Stimulated activated CD8-positive, alpha-beta memory T cell treated with anti-CD3 and anti-CD28 coated beads, Interleukin-7, amount 100 ng/mL, for 48 hours (primary cell): ENCODE measurements at places on chromosomes 6 and 20.

DNA sequence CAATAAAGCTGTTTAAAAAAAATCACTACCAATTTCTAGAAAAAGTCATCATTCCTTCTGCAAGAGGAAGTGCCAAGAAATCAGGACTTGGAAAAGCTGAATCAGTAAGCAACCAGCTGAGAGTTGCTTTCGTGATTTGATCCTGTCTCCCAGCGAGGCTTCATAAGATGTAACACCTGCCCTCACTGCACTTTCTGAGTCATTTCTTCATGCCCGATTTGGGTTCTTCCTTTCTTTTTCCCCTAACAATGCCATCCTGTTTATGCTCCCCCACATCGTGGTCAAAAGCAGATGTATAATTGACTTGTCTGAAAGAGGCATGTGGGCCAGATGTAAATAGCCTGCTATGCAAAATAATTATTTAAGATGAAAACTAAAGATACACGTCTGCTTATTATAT, 52.1 kb downstream of the RIPOR2 start:
- DNase-seq: no peak

DNA sequence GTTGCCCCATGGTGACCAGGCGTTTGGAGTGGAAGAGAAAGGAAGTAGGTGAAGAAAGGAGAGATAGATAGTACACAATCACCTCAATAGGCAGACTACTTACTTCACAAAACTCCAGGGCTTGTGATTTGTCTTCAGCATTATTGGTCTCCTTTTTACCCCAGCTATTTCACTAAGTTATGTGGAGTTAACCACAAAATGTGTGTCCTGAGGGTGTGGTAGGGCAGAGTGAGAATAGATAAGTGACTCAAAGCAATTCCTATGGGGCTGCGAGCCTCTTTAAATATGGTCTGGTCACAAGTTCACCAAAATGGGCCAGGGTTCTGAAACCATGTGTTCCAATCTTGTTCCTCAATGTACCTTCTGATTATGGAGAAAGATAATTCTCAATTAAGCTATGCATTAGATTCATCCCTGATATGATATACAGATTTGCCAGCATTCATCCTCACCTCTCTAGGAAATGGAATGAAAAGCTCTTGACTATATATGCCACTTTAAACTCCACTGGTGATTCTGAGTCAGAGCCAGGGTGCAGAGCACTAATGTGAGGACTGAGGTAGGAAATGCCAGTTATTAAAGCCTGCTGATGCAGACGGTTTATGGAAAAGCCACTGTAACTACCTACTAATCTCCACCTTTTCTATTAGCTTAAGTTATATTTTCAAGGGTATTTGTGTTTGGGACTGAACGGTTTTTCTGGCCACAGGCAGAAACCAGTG, 310.6 kb upstream of the MANEA start:
- no peak for DNase-seq

- no peak for DNase-seq
These were observed 8.5 kb downstream of the EEF1A2 start for GRCh38 chr20:63490416-63490815.

DNA sequence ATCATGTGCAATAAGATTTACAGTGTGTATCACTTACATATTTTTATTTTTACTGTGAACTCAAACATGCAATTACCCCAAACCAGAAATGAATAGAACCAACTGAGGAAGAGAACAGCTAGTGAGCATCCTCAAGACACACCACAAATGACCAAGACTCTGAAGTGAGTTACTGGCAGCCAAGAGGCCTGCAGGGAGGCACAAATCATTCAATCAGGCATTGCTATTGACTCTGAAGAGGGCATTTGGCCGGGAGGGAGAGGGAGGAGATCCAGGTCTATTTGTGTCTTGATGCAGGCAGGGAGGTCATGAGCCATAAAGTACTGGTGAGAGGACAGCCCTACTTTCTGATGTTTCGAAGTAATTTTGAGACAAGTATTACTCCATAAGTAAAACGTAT, 257.7 kb downstream of the BCKDHB start:
- DNase-seq: no peak

GRCh38 chr6:25167961-25168360, 111.2 kb upstream of the CARMIL1 start:
- DNase-seq: no peak

GRCh38 chr20:63350196-63350595, 11.0 kb downstream of the CHRNA4 start:
- no peak for DNase-seq

- DNase-seq: no peak
These were observed 127.9 kb upstream of the MLIP start for GRCh38 chr6:53983301-53983700.

DNA sequence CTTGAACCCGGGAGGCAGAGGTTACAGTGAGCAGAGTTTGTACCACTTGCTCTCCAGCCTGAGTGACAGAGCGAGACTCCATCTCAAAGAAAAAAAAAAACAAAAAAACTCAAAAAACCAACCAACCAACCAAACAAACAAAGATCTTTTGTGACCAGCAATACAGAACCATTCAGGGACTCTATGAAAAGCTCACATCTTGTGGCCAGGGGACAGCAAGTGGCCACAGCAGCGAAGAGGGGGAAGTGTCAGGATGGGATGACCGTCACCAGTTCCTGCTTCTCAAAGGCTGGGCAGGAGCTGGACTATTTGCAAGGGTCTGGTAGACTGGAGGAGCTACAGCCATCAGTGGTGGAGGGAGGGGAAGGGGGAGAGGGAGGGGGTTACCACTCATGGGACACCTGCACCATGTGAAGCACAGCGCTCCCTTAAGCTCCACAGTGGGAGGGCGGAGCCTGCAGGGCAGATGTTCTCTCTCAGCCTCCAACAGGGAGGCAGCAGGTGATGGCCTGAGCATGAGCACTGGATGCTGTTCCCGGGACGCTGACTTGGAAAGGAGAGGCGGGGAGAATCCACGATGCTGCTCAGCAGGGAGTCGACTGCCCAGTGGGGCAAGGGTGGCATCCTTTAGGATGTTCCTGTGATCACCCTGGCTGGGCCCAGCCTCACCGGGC, 19.7 kb upstream of the ULBP3 start:
- no peak for DNase-seq

GRCh38 chr20:58890518-58891085, 38.1 kb downstream of the GNAS start:
- peak; percentile 50 for DNase-seq

- no peak for DNase-seq
These were observed 5.9 kb downstream of the TMEM239 start for GRCh38 chr20:2822073-2822472.

- DNase-seq: no peak
These were observed 9.2 kb downstream of the PEDS1 start for GRCh38 chr20:50144362-50144761.

DNA sequence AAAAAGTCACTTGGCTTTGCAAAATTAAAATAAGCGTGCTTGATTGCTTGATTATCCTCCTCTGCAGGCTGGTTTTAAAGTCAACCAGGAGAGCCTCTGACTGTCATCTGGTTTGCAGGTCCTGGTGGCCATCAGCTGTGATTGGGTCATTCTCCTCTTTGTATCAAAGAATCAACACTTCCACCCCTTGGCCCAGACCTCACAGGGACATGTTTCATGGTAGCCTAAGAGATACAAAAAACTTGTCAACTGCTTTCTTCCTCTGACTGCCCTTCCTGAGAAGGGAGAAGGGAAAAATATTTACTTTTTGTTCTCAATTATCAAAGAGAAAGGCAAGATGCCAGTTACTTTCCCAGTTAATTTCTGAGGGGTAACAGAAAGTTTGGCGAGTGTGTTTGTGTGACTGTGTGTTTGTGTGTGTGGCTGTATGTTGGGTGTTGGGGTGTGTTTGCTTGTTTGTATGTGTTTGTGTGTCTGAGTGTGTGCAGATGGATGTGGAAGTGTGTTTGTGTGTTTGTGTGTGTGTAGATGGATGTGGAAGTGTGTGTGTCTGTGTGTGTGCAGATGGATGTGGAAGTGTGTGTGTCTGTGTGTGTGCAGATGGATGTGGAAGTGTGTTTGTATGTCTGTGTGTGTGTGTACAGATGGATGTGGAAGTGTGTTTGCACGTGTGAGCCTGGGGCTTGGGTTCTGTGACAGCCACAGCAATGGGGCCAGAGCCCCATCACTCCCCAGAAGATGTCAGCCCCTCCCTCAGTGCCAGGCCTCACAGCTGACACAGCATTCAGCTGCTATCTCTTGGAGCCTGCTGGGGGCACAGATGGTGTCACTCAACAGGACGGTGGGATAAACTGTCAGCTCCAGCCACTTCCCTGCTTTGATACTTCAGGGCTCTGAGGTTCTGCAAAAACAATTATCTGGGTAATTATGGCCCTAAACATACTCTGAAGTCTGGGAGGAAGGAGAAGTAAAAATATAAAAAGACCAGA, 98.6 kb upstream of the RNF24 start:
- DNase-seq: no peak

- no peak for DNase-seq
These were observed 17.6 kb downstream of the TMEM74B start for GRCh38 chr20:1166948-1167720.

DNA sequence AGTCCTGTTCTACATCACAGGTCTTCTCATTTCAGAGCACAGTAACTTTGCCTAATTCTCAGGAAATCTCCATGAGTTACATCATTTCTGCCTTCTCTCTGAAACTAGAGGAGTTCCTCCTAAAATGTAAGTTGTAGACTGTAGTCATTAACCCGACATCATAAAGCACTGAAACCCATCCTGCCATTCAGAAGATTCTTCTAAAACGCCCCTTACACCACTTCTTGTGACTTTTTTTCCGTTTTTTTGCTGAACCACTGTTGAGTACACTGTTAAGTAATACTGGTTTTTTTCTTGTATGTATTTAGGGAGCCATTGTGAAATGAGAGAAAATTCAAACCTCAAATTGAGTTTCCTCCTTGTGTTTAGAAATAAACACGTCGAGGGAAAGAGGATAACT, 117.3 kb downstream of the MAP3K4 start:
- no peak for DNase-seq

DNA sequence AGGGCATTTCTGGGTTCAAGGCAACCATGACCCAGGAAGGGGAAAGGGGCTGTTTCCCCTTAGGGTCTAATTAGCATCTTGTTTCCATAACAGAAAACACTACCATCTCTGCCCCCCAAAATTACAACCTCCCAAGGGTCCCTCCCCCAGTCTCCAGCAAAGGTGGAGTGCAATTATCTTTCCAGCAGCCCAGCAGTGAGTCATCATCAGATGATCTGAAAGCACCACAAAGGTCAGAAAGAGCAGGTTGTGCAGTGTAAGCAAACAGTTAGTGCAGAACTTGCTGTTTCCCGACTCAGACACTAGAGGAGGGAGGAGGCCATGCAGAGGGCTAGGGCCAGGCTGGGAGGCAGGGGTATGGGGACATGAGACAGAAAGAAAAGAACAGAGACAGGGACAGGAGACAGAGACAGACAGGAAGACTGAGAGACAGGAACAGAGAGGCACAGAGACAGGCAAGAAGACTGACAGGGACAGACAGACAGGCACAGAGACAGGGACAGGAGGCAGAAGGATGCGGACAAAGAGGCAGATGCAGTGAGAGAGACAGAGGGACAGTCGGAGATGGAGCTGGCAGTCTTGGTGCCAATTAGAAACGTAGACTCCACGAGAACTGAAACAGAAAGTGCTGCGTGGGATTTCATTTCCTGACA, 62.5 kb downstream of the PYGB start:
- peak; percentile 51 for DNase-seq

GRCh38 chr6:33208091-33208967, at the start of gene RING1:
Gene RING1, plus strand, starts transcription at chr6:33208500. Its CDS starts 323 bp downstream, at chr6:33208823.
- peak; percentile 68 for DNase-seq

- peak; percentile 1 for DNase-seq
These were observed 345.9 kb downstream of the TAF4 start for GRCh38 chr20:61719691-61720347.

- no peak for DNase-seq
These were observed 525 bp downstream of the MACROD2 start for GRCh38 chr20:13995841-13996240.

DNA sequence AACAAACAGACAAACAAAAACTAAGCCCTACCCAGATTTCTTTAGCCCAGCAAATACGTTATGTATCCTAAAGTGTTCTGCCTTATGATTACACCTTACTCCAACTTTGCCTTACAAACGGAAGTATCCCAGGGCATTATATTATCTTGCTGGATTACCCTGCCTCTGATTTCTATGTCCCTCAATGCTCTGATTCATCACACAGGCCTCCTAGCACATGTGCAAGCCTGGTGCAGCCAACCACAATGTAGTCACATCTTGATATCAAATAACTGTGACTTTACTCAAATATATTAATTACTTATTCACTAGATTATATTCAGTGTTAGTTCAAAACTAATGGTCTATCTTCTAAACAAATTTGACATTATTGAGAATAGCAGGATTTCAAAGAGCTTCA, 598.6 kb downstream of the TBC1D32 start:
- no peak for DNase-seq

DNA sequence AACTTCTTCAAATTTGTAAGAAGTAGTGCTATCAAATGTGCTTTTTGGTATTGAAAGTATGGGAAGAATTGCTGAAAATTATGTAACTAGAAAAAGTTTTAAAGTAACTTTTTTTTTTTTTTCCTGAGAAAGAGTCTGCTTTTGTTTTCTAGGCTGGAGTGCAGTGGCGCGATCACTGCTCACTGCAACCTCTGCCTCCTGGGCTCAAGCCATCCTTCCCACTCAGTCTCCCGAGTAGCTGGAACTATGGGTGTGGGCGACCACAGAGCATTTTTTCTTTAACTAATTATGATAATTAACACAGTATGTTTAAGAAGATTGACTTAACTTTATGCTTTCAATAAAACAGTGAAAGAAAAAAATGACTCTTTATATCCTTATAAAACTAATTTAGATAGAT, 38.4 kb downstream of the BMP5 start:
- no peak for DNase-seq

GRCh38 chr6:169869301-169869700, 117.9 kb downstream of the ERMARD start:
- no peak for DNase-seq

- DNase-seq: no peak
These were observed 18.1 kb downstream of the CST9 start for GRCh38 chr20:23587631-23588030.

GRCh38 chr20:38930242-38930569, 4.0 kb downstream of the FAM83D start:
- DNase-seq: no peak

DNA sequence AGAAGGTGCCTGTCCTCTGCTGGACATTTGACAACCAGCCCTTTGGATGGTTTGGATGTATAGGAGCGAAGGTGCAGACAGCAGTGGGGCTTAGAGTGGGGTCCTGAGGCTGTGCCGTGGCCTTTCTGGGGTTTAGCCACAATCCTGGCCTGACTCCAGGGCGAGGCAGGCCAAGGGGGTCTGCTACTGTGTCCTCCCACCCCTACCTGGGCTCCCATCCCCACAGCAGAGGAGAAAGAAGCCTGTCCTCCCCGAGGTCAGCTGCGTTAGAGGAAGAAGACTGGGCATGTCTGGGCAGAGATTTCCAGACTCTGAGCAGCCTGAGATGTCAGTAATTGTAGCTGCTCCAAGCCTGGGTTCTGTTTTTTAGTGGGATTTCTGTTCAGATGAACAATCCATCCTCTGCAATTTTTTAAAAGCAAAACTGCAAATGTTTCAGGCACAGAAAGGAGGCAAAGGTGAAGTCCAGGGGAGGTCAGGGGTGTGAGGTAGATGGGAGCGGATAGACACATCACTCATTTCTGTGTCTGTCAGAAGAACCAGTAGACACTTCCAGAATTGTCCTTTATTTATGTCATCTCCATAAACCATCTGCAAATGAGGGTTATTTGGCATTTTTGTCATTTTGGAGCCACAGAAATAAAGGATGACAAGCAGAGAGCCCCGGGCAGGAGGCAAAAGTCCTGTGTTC, 1.3 kb upstream of the CDKN1A start:
- DNase-seq: no peak
